NT2/D1 (cell line): ENCODE measurements at places on chromosomes 4 and X.
A peak's percentile ranks its signal among the peaks of the same experiment; 100 is the strongest.

GRCh38 chr4:77466430-77466829 is 139.2 kb upstream of the CXCL13 start:
- DNase-seq = no peak

DNA sequence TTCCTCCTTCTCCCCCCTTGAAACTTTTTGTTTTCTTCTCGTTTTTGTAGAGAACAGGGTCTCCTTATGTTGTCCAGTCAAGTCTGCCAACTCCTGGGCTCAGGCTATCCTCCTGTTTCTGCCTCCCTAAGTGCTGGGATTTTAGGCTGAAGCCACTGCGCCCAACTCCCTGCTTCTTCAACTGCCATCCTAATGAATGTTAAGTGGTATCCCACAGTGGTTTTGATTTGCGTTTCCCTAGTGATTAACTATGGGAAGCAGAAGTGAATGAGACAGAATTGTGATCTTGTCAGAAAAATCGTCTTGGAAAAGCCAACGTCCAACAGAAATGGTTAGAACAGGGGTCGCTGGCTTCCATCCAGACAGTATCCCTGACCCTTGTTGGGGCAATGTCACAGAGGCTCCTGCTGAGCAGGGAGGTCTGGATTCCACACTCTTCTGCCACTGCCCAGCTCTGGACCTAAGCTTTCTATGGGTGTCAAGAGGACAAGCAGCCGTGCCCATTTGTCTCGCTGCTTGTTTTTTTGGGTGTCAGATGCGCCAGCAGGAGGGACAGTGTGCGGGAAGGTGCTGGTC is 869 bp upstream of the ADD1 start:
- no peak for DNase-seq

GRCh38 chrX:37993837-37994619 is 12.3 kb upstream of the SYTL5 start:
- DNase-seq = peak; percentile 87

GRCh38 chr4:73589887-73590801 is 30.1 kb downstream of the RASSF6 start:
- DNase-seq = no peak

- no peak for DNase-seq
Observed at GRCh38 chrX:152913910-152914309, 16.0 kb downstream of the ZNF185 start.

DNA sequence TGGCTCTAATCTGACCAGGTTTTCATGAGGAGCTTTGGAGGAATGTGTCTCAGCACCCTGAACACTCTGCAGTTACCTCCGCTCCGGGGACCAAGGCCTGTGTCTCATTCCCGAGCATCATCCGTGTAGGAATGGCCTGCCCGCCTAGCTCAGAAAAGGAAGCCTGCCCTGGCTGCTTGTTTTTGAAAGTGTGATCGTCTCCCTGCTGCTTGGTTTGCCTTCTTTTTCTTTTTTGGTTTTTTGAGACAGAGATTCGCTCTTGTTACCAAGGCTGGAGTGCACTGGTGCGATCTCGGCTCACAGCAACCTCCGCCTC is 73.3 kb downstream of the CRLF2 start:
- no peak for DNase-seq
